Stimulated activated naive CD4-positive, alpha-beta T cell (primary cell): ENCODE measurements at places on chromosomes 6 and 20.

DNA sequence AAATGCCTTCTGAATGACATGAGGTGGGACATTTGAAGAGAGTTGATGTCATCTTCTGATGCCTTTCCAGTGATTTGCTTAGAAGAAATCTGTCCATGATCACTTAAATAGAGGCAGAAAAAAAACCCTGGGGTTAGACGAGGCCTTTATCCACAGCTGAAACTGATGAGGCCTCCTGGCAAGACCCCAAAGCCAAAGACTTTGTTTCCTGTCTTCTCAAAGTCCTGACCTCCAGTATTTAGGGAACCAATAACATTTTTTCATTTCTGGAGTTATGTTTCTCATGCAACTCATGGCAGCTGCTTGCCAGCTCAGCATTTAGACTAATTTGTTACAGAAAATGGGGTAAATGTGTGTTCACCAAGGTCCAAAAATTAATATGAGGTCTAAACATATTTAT is 248.0 kb upstream of the PRDM1 start:
- DNase-seq: no peak

DNA sequence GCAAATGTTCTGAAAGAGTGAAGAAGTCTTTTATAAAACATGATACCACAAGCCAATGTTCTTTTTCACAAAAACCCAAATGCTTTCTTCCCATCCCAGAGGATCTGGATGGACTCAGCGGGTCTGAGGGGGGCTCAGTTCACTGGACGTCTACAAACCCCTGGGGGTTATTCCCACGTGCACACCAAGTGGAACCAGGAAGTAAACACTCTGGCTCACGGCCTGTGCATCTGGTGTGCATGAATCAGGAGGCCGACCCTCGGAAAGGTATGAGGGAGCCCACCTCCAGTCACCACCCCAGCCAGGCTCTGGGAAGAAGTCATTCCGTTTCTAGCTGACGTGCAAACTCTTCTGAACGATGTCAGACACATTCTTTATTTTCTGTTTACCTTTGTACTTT is 252.2 kb downstream of the DLL1 start:
- DNase-seq: no peak

GRCh38 chr20:62659488-62660239 is 17.4 kb downstream of the SLCO4A1 start:
- no peak for DNase-seq

- DNase-seq: no peak
These were observed 107.5 kb upstream of the PRSS16 start for GRCh38 chr6:27139756-27140579.

GRCh38 chr20:49603209-49603627 is 35.3 kb upstream of the PTGIS start:
- no peak for DNase-seq

- DNase-seq: peak; percentile 16
These were observed 56.9 kb upstream of the ARMH2 start for GRCh38 chr6:24855395-24856245.

DNA sequence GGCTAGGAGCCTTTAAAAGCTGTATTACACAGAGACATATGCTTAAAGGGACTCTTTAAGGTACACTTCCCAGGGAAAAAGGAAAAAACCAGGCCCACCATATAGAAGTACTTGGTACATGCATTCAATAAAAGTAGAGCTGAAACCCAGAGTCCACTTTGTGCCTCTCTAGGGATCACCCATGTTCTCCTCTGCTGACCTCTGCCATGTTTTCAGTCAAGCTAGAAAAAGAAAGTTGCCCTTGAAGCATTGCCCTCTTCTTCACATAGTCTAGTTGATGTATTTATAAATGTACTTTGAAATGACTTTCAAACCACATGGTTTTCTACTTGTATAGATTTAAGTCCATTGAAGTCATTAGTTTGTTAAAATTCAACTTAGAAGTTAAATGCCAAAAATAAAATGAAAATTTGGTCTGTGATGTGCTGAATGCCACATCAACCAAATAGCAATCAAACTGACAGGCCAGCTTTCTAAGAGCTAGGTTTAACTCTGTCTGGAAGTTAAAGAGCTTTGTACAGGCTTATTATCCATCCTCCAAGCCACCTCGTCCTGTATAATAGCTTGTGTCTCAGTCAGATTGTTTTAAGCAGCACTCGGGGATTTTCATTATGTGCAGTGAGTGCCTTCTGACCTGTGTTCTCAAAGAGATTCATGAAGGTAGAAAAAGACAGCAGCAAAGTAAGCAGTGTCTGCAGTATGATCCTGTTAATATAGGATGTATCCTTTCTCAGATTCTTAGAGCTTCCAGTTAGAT is 238.6 kb upstream of the PLN start:
- no peak for DNase-seq

DNA sequence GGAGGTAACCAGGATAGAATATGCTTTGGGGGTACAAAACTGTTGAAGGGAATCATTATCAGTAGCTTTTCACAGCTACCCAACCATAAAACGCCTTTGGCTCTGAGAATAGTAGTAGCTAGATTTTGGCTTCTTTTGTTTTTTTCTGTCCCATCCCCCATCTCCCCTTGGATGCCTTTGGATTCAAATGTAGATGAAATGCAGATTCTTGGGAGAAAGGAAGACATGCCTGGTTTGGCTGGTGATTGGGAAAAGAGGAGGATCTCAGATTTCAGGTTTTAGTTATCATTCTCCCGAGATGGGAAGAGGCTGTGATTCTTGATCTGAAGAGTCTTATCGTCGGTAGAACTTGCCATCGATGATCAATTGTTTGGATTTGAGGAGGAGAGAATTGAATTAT is 3.5 kb upstream of the CDYL start:
- DNase-seq: no peak

- no peak for DNase-seq
These were observed 64.8 kb upstream of the TMEM30A start for GRCh38 chr6:75349262-75349984.

- no peak for DNase-seq
These were observed 63.2 kb downstream of the BANF2 start for GRCh38 chr20:17762873-17763557.

- no peak for DNase-seq
These were observed 31.1 kb downstream of the ABT1 start for GRCh38 chr6:26627843-26628242.

DNA sequence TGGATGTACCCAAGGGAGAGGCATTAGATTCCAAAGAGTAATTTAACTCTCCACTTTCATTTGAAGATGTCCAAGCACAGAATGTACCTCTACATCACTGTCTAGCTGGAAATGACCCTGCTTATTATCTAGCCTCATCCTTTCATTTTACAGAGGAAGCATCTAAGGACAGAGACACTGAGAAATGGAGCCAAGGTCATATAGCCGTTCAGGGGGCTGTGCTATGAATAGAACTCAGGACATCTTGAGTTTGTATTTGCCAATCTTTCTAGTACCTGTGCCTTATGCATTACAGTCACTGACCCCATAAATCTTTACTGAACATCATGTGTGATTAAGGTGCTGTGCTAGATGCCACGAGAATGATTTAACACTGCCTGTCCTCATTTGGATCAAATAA is 138.2 kb upstream of the SPTLC3 start:
- no peak for DNase-seq

GRCh38 chr6:110400208-110400607 is 15.2 kb downstream of the DDO start:
- DNase-seq: no peak

DNA sequence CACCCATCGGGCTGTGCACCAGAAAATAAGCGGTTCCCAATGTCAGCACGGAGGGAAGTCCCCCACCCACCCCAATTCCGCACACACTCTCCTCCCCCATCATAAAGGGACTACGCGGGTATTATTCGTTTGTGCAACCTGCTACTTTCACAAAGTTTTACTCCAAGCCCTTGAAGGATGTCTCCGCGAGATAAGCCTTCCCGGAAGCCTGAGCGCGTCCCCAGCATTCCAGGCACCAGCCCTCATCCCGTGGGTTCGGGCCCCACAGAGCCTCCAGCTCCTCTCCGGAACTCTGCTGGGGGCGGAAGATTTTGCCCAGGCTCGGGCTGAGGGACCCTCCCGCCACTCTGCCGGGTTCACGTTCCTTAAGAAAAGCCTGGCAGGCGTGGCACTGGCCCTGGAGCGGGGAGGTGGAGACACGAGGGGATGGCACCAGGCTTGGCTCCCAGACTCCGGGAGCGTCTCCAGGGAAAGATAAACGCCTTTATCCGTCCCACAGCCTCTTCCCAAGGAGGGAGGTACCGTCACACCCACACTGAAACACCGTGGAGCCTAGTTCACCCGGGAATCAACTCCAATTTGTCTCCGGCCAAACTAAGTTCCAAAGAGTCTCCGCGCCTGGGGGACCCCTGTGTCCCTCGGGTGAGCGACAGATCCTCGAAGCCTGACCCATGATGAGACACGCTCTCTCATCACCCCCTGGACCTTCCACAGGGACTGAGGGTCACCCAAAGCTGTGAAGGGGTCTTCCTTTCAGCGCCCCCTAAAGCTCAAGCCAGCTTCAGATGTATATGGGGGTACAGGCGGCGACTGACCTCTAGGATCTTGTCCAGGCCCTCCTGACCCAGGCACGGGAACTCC is 934 bp downstream of the KCNK5 start:
- DNase-seq: no peak

DNA sequence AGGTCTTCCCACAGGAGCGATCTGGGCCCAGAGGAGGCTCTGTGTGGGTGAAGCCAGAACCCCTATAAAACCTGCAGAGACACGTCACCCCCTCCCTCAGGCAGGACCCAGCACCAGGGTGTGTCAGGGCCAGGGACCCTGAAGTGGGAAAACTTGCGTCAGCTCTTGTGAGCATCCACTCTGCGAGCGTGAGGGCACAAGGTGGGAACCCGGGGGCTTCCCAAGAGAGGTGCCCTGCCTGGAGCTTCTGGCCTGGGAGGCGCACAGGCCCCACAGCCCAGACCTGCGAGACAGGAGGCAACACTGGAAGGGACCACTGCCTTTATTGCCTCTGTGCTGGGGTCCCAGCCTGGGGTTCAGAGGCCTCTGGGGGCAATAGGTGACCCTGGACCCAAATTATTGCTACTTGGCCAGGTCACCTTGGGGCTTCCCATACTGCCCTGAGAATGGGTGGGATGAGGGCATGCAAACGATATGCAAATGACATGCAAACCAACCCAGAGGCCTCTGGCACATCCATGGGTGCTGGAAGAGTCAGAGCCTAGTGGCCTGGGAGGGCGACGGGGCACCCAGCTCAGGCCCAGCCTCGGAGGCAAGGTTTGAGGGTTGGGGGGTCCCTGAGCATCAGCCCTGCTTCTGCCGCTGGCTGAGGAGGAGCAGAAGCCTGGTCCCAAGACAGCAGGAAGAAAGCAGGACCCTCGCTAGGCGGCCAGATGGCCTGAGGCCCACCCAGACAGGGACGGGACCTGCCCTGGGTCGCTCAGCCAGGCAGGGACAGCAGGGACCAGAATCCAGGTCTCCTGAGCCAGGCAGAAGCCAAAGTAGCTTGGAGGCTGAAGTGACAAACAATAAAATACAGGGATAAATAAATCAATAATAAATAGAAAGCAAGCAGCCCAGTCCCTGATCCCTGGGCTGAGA is 5.1 kb upstream of the C20orf144 start:
- DNase-seq: no peak

GRCh38 chr6:164838068-164838615 is 471.3 kb downstream of the C6orf118 start:
- no peak for DNase-seq

DNA sequence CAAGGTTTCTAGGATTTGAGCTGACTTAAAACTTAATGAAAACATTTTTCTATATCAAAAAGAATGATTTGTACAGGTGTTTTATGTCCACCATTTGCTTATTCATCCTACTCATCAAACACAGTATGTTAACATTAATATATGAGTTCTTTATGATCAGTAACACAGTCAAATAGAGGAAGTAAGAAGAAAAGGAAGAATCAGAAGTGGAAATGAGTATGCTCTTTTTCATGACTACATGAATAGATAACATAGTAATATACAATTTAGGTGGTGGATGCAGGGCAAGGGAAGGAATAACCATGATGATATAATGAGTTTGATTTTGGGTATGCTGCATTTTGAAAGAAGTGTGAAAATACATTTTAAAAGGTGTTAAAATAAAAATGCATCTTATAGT is 16.5 kb downstream of the KPNA5 start:
- no peak for DNase-seq

- DNase-seq: no peak
These were observed 110.6 kb upstream of the GLP1R start for GRCh38 chr6:38937839-38938613.

DNA sequence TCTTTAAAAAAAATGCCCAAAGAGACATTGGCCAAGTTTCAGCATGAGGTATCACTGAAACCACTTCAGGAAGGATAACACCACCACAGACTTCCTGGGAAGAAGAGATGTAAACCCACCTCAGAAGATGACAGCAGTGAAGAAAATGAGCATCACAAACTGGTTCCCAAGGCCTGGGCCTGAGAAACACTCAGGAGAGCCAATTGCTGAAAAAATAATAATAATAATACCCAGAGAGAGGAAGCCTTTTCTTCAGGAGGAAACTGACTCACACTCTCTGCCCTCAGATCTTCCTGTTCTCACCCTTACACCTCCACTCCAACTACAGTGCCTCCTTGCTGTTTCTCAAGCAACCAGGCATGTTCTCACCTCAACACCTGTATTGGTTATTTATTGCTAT is 68.1 kb upstream of the MAFB start:
- no peak for DNase-seq

DNA sequence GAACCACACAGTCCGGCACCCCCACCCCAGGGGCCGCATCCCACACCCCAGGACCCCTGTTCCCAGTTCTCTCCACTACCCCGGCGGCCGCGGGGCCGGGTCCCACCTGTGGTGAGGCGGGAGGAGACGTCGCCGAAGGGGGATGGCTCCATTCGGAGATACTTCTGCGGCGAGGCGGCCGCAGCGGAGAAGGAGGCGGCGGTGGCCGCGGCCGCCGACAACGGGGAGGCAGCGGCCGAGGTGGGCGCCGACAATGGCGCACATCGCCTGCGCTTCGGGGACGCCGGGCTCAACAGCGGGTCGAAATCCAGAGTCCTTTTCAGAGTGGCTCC is 723 bp downstream of the AKIRIN2 start:
- DNase-seq: no peak

DNA sequence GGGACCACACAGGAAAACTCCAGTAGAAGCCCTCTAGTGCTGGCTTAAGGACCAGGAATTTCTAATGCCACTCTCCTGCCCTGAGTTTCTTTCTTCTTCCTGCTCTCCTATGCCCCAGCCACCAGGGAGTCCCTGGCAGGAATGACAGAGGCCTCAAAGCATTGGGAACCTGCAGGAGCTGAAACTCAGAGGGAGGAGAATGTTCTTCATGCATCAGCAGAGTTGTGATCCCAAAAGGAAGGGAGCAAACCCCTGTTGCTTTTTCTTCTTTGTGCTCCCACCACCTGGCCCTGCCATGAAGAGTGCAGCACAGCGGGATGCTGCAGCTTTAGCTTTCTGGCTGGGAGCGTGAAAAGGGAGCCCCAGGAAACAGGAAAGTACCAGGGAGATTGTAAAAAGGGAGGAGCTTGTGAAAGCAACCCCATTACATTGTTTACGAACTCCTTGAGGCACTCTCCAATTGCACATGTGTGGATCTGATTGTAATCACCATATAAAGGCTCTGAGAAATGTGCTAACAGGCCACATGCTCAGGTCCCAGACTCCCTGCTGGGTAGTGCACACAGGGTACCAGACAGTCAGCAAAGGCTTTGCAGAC is 34.7 kb upstream of the FKBP1A start:
- no peak for DNase-seq
